ENCODE measurements at places on chromosomes 1 and 21.

- no peak for DNase-seq
Observed at GRCh38 chr1:23875382-23875781, 7.3 kb upstream of the FUCA1 start.

GRCh38 chr1:112316254-112316913 is 79.6 kb upstream of the CTTNBP2NL start:
- DNase-seq, result no peak

DNA sequence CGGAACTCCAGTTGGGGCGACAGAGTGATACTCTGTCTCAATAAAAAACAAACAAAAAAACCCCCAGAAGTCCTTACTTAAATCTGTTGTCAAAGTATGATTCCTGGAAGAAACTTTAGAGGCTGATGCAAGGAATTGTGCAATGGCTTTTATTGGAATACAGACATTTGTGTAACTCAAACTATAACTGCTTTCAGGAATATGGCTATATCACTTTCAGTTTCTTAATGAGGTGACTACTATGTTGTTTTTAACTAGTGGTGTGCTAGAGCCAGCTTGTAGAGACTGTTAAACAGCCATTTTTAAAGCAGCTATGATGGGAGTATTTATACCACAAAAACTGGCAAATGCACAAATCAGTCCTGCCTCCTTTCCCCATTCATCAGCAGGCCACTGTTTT is 22.7 kb upstream of the DNAJC28 start:
- DNase-seq, result no peak

- no peak for DNase-seq
Observed at GRCh38 chr1:156515956-156516355, 15.4 kb upstream of the MEF2D start.

GRCh38 chr1:61092642-61093041 is 10.3 kb downstream of the NFIA start:
- DNase-seq, result no peak

- no peak for DNase-seq
Observed at GRCh38 chr1:207015791-207016190, 16.8 kb downstream of the C1orf116 start.

DNA sequence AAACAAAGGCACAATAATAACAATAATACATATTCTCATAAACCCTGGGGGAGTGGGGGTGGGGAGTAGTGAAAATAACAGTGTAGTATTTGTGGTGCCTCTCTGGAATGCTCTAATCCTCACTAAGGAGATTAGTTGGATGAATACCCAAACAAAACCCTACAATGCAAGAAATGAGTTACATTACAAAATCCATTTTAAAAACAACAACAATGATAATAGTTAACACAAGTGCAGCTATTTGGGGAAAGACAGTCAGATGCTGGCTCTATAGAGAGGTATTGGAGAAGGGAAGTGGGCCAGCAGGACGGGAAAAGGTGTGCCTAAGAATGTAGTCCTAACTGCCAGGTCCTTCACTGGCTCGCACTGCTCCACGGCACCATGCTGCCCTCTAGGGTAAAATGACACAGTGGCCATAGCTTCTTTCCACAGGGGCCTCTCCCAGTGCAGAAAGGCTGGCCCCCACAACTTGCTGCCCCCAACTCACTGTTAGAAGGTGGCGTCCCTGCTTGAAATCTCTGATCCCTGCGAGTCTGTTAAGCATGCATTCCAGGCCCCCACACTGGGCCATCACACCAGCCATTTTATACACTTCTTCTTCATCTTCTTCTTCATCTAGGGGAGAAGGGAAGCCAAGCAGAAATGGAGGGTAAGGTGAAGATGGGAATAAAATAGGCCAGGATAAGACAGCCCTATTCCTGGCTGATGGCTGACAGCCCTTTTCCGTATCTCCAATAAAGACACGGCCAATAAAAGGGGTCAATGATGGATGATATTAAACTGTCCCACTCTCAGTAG is 113.8 kb downstream of the UBR4 start:
- DNase-seq, result peak; percentile 22

DNA sequence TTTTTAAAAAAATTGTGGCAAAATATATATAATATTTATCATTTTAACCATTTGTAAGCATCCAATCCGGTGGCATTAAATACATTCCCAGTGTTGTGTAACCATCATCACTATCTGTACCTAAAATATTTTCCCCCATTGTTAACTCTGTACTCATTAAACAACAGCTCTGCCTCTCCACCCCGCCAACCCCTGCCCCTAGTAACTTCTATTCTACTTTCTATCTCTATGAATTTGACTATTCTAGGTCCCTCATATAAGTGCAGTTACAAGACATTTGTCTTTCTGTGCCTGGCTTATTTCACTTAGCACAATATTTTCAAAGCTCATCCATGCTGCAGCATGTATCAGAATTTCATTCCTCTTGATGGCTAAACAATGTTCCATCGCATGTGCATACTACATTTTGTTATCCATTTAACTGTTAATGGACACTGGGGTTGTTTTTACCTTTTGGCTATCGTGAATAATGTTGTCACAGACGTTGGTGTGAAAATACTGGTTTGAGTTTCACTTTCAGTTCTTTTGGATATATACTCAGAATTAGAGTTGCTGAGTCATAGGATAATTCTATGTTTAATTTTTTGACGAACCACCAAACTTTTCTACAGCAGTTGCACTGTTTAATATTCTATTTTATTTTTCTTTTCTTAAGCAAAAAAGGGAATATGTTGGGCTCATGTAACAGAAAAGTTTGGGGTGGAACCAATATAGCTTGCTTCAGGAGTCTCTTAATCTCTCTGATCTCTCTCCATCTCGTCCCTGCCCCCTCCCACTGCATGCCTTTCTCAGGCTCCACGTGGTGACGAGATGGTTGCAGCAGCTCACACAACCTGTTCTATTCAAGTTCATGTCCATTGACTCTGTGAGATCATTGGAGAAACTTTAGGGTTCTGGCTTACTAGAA is 25.2 kb upstream of the RCAN1 start:
- no peak for DNase-seq

- no peak for DNase-seq
Observed at GRCh38 chr1:183778045-183778444, 26.9 kb upstream of the RGL1 start.

- no peak for DNase-seq
Observed at GRCh38 chr1:222583079-222583478, 6.7 kb downstream of the TAF1A start.

DNA sequence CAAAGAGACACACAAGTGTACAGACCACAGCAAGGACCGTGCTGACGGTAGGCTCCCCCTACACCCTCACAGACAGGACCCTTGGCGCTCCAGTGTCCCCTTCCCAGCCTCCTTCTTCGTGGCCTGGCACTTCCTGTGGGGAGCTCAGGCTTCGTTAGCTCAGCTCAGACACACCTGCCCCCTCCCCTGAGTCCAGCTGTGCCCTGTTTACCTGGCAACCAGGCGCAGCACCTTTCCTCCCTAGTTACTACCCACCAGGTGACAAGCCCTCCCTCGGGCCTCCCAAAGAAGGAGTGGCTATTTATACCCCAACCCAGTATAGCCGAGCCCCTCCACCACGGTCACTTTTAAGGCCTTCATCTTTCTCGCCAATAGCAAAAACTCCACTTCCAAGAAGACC is 4.7 kb downstream of the CELF3 start:
- peak; percentile 48 for DNase-seq

GRCh38 chr1:27380224-27380623 is 2.9 kb downstream of the CD164L2 start:
- no peak for DNase-seq

DNA sequence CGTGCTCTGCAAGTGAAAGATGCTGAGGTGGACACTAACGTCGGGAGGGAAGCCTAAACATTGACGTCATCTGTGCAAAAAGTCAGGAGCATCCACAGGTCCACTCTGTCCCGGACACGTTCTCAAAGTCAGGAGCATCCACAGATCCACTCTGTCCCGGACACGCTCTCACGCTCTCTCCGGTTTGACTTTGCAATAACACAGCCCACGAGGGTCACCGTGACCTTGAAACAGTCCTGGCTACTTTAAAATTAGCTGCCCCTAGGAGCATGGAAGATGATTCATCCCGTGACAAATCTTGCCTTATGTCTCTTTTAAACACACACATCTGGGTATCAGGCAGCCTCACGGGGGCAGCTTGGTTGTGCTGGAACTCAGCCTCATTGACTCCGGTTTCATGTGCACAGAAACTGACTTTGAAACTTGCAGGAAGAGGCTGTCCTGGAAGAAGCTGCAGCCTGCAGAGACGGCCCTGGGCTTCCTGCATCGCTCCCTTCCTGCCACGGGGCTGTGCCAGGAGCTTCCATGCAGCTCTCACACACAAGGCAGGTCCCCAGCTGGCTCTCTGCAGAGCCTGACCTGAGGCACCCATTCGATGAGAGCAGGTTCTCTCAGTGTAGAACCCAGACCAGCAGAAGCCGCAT is 18.1 kb upstream of the COL18A1 start:
- DNase-seq, result no peak

- DNase-seq, result no peak
Observed at GRCh38 chr1:97875996-97876395, 44.8 kb downstream of the DPYD start.

- no peak for DNase-seq
Observed at GRCh38 chr1:29382851-29383745, 146.8 kb downstream of the PTPRU start.

GRCh38 chr1:214523124-214523824 is 28.1 kb downstream of the PTPN14 start:
- DNase-seq, result no peak

- DNase-seq, result peak; percentile 21
Observed at GRCh38 chr1:189036628-189037027, 1441.0 kb downstream of the BRINP3 start.

DNA sequence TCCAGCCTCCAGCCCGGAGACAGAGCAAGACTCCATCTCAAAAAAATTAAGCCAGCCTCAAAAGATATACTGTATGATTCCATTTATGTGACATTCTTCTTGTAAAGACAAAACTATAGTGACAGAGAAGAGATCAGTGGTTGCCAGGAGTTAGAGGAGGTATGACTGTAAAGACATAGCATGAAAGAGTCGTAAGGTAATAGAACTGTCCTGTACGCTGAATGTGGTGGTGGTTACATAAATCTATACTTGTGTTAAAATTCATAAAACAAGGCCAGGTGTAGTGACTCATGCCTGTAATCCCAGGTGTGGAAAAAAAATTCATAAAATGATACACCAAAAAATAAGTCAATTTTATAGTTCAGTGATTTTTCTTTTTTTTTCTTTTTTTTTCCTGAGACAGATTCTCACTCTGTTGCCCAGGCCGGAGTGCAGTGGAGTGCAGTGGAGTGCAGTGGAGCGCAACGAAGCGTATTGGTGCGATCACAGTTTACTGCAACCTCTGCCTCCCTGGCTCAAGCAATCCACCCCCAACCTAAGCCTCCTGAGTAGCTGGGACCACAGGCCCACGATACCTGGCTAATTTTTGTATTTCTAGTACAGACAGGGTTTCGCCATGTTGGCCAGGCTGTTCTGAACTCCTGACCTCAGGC is 84.9 kb upstream of the CXADR start:
- no peak for DNase-seq

GRCh38 chr1:166273618-166274017 is 106.8 kb upstream of the FAM78B start:
- no peak for DNase-seq

DNA sequence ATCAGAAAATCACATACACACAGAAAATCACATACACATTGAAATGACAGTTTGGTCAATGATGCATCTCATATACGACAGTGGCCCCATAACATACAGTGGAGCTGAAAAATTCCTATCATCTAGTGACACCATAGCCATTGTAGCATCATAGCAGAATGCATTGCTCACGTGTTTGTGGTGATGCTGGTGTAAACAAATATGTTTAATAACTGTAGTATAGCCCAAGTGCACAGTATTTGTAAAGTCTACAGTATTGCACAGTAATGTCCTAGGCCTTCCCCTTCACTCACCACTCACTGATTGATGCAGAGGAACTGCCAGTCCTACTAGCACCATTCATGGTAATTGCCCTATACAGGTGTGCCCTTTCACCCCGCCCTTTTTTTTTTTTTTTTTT is 30.1 kb upstream of the RUNX1 start:
- no peak for DNase-seq

DNA sequence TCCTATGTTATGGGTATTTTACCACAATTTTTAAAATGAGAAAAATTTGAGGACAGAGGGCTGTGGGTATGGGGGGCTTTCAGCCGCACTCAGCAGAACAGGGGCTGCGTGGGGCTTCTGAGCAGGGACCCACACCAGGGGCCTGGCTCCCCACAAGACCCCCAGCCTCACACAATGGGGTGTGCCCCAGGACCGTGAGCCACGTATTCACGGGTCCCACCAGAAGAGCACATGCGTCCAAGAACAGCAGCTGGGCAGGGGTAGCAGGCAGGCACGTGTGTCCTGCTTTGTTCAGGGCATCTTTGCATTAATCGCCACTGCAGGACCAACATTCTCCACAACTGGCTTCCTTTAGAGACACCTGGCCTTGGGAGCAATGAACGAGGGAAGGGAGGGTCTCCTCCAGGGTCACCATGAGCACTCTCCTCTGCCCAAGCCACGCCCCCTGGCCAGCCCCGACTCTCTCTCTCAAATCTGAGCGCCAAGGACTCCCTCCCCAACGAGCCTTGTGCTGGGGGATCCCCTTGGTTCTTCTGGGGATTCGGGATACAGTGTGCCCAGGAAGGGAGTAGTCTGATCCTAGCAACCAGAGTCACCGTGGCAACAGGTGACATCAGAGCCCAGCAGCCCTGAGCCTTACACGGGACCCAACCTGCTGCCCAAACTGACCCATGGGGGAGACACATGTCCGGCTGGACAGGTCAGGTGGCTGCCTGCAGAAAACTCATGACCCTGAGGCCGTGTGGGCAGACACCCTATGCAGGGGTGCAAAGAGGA is 7.4 kb upstream of the ARF1 start:
- peak; percentile 31 for DNase-seq
